ENCODE measurements at places on chromosomes 3 and 15. TPM values are rescaled to one million over a fixed set of nuclear protein-coding genes. Genes with fewer than 3 reads are reported as not detected.

- DNase-seq: no peak
These were observed 1026.2 kb upstream of the NR2F2 start for GRCh38 chr15:95304151-95304946.

DNA sequence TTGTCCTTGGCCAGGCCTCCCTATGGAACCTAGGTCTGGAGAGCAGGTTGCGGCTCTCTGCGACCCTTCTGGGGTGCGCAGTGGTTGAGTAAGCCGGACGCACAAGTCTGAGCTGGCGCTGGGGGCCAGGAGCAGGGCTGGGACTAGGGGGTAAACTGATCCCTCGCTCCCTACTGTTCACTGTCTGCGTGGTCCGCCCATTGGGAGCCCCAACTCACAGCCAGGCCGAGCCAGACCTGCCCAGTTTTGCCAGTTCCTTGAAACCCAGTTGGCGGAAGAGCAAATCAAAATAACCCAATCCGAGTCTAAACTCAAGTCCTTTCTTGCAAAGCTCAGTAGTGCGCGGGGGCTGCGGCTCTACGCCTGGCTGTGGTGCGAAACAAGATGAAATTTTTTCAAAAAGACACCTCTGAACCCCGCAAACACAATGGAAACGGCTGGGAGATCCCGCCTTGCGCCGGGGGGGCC is 17.5 kb downstream of the RGMA start:
- no peak for DNase-seq

DNA sequence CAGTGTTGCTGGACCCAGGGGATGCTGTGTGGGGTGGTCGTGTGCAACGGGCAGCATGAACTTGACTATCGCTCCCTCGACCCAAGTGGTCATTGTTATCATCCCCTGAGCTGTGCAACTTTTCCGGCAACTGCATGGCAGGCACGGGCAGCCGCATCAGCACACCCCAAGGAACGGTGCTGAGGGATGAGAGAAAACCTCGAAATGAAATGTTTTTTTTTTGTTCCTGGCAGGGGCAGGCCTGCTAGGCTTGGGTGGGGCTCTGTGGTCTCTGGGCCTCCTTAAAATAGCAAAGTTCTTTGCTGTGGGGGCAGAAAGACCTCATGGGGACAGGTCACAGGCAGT is 51.4 kb downstream of the CORO2B start:
- no peak for DNase-seq

- DNase-seq: no peak
These were observed 47.9 kb downstream of the RNF13 start for GRCh38 chr3:149860881-149861280.

GRCh38 chr15:71225851-71226250 is 110.6 kb downstream of the THSD4 start:
- DNase-seq: no peak

DNA sequence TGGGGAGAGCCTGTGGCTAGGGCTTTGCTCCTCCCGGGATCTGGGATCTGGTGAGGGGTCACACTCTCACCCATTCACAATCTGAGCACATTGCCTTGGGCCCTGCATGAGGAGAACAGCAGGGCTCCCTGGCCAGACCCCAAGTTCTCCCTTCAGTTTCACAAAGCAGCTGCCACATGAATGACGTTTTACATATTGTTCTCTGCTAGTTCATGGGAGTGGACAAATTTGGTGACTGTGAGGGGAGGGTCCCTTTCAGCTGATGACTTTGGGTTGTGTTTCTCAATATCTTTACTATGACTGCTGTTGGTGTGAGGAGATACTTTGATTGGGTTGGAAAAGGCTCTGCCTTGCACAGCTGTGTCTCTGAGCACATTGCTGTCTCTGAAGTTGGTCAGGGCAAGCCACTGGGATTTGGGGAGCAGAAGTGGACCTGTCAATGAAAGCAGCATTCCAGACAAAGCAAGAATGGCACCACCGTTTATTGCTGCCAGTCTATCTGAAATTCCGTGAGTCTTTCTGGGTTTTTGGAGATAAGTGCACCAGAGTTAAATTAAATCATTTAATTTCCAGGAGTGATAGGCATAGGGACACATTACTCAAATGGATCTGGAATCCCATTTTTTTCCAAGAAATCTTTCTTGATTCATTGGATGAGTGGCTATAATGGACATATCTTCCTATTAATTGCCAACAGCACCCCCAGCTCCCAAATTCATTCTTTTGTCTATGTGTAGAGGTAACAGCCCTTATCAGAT is 10.3 kb downstream of the TIMP4 start:
- DNase-seq: peak; percentile 82

GRCh38 chr3:57918123-57918837 is 89.9 kb upstream of the FLNB start:
- DNase-seq: no peak

Gene DNAJB8
- not detected for total RNA-seq
